Hepatic stellate cell (primary cell): ENCODE measurements at places on chromosomes 5 and 9.
A peak's percentile ranks its signal among the peaks of the same experiment; 100 is the strongest.

DNA sequence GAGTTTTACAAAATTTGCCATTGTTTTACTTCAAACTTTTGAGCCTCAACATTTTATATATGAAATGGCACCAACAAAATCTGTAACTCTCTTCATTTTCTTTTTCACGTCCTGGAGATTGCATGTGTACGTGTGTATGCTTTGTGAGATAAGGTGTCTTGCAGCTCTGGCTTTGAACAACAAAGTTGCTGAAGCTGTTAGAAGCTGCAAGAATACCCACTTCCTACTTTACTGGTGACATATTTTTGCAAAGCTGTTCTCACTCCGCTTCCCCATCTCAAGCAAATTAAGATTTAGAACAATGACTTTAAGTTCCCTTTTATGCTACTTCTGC lies 41.8 kb downstream of the FYB1 start:
- no peak for DNase-seq

GRCh38 chr5:54325272-54325609 lies 14.9 kb upstream of the ARL15 start:
- no peak for DNase-seq

- no peak for DNase-seq
These were observed 43.6 kb downstream of the OSMR start for GRCh38 chr5:38889424-38889823.

GRCh38 chr5:11918463-11919045 lies 14.3 kb upstream of the CTNND2 start:
- DNase-seq, result no peak

DNA sequence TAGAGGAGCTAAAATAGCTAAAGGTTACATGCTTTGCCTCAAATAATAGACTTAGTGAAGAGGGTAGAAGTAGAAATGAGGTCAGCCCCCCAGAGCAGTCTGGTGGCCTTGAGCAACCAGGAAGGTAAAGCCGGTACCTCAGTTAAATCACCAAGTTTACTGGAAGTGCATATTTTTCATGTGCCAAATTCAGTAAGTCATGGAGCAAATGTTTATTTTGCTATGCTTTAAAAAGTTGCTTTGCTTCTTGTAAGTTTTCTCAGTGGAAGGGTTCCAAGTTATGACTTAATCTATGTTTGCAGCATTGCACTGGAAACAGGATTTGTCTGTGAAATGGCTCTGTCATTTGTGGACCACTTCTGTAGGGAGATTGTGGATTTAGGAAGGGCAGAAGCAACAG lies 256.7 kb downstream of the ARRDC3 start:
- DNase-seq, result peak; percentile 35

- DNase-seq, result no peak
These were observed 4.7 kb upstream of the C1QTNF2 start for GRCh38 chr5:160375166-160375565.

GRCh38 chr5:77379558-77380061 lies 112.5 kb downstream of the WDR41 start:
- DNase-seq, result no peak

- DNase-seq, result peak; percentile 44
These were observed 29.6 kb upstream of the UGCG start for GRCh38 chr9:111866976-111867375.

GRCh38 chr5:160685219-160685618 lies 166.8 kb downstream of the ATP10B start:
- DNase-seq, result no peak

DNA sequence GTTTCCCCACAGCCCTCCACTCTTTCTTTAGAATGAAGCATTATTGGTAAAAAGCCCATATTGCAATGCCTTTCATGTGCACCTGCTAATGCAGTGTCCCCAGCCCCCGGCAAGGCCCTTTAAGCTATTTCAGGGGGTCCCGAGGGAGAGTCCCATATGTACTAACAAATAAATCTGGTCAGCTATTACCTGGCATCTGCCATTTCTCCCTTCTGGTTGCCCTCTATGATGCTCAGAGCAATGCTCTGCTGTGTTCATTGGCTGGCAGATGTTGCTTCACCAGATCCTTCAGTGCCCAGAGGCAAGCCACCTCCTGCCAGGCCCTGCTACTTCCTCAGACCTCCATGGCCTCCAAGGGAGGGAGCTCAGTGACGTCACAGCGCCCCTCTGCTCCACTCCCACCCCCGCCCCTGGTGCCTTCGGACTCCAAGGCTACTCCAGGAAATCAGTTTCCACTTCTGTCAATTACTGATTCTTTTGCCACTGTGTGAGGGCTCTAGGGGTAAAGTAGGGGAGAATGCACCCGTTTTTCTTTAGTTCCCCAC lies 201.1 kb upstream of the GLRA1 start:
- DNase-seq, result no peak

DNA sequence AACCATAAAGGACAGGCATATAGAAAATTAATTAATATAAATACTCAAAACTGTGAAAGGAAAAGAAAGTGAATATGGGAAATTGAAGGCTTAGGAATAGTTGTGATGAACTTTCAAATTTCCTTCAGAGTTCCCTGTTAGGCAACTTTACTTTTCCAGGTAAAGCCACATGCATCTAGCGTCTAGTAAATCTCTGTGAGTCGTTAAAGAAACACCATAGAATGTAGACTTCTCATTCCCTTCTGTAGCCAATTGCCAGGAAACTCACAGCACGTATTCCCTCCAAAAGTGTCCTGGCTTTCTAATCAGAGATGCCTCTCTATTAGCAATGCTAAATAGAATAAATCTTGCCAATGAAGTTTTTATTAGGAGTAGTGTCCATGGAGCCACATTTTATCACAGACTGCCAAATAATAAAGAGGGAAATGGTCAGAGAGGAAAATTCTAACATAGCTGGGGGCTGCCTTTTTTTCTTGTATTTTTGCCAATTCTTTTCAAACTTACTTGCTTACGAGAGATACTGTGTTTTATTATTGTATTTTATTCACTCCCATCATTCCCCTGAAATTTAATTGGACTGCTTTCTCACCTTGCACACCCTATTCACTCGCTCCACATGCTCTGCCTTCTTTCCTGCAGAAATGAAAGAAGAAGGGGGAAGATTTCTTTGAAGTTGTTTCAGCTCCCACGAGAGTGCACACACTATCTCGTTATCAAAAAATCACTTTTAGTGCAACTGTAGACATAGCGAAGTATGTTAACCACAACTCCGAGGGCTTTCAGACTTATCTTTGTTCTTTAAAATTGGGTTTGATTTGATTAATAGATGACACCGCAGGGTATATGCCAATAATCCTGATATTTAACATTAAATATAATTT lies 439.0 kb downstream of the CSNK1G3 start:
- DNase-seq, result no peak

DNA sequence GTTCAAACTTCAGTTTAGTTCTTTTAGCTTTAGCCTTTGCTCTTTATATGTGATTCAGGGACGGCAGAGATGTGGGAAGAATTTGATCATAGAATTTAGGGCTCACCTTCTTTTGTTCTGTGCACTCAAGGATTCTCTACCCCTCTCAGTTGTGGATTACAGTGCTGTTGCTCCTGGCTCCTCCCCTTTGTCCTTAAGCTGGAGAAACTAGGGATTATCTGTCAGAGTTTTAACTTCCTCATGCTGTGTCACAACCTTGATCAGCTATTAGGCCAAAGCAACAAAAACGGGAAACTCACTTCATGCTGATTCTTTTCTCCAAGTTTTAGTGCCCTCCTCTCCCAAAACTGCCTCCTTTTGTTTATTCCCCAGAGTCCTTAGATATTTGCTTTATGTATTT lies 13.0 kb upstream of the PCDHAC2 start:
- DNase-seq, result no peak

DNA sequence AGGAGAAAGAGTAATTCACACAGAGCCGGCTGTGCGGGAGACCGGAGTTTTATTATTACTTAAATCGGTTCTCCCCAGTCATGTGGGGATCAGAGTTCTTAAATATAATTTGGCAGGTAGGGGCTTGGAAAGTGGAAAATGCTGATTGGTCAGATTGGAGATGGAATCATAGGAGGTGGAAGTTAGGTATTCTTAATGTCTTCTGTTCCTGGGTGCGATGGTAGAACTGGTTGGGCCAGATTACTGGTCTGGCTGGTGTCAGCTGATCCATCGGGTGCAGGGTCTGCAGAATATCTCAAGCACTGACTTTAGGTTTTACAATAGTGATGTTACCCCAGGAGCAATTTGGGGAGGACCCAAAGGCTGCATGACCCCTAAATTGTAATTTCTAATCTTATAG lies 4.6 kb upstream of the CERCAM start:
- DNase-seq, result no peak

- no peak for DNase-seq
These were observed 205.9 kb downstream of the RFK start for GRCh38 chr9:76188286-76188685.

- no peak for DNase-seq
These were observed 82.4 kb downstream of the MARCHF3 start for GRCh38 chr5:126948011-126948355.

- peak; percentile 69 for DNase-seq
These were observed 1.3 kb downstream of the ECPAS start for GRCh38 chr9:111482694-111483438.

DNA sequence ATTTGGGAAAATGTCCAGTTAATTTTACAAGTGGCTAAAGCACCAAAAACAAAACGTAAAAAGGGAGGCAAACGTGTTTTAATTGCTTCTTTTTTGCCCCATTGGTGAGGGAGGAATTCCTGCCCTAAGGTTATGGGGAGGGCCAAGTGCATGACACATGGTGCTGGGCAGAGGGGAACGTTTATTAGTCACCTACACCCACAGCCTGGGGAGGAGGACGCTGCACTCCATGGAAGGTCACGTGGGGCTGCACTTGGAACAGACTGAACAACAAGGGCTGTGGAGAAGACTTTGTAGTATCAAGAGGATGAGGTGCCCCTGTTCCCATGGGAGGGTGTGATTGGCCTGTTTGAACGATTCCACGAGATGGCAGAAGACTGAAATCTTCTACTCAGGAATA lies 13.7 kb upstream of the ADAMTS16 start:
- DNase-seq, result no peak

GRCh38 chr9:27539479-27540441 lies 10.1 kb upstream of the MOB3B start:
- DNase-seq, result peak; percentile 24

- DNase-seq, result no peak
These were observed 35.9 kb upstream of the UNC5A start for GRCh38 chr5:176774216-176775171.

- no peak for DNase-seq
These were observed 131.4 kb upstream of the SHB start for GRCh38 chr9:38200431-38200830.

GRCh38 chr9:136944212-136944518 lies 373 bp downstream of the FBXW5 start:
- DNase-seq, result peak; percentile 91

DNA sequence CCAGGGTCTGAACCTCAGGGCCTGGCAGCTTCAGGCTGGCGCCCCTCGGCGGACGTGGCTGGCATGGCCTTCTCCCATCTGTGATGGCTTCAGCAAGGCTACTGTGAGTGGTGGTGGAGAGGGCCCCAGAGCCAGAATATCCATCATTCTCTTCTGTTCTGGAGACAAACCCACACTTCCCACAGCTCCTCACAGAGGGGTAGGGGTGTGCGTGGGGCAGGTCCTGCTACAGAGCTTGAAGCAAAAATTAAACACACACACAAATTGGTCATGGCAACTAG lies 9.6 kb downstream of the GPX3 start:
- no peak for DNase-seq

DNA sequence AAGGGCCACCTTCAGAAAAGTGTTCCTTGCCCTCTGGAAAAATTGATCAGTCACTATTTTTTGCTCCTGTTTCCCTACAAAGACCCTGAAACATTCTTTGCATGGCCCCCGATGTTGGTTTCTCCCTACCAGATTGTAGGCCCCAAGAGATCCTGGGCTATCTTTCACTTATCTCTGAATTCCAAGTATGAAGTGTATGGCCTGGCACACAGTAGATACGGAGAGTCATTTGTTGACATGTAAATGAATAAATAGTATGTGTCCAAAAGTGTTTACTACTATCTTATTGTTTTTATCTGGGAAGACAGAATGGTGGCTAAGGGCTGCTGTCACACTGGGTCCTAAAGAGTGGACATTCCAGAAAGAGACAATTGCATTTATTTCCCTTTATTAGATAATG lies 7.4 kb upstream of the ANKDD1B start:
- no peak for DNase-seq

- DNase-seq, result no peak
These were observed 17.0 kb upstream of the SFXN1 start for GRCh38 chr5:175461370-175461769.

DNA sequence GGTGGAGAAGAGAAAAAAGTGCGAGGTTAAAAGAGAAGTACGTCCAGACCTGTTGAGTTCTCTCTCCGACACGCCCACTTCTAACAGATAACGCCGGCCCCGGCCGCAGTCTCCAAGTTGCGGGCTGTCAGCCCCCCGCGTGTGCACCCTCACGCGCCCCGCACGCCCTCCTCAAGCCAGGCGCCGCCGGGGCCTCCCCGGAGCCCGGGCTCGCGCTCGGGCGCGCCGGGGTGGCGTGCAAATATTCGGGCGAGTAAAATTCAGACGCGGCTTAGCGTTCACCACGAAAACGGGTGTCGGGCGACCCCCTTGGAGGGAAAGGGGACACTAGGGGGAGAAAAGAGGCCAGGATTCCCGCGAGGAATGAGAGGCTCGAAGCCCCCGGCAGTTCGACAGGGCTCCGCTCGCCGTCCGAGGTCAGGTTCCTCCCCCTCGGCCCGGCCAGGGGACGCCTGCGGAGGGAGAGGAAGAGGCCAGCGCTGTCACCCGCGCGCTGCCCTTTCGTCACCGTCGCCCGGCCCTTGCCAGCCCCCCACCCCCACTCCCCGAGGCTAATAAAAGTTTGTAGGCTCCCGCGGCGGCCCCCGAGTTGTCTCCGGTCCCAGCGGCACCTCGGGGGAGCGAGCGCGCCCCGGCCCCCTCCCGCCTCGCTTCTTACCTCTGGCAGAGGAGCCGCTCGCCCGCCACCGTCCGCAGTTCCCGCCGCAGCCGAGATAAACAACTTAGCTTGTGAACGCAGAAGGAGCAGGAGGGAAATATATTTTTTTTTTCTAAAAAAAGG lies 743 bp downstream of the NR3C1 start:
- DNase-seq, result peak; percentile 32

- DNase-seq, result no peak
These were observed 41.5 kb downstream of the HMCN2 start for GRCh38 chr9:130306823-130307666.

- no peak for DNase-seq
These were observed 16.2 kb downstream of the RALGDS start for GRCh38 chr9:133104718-133105460.

DNA sequence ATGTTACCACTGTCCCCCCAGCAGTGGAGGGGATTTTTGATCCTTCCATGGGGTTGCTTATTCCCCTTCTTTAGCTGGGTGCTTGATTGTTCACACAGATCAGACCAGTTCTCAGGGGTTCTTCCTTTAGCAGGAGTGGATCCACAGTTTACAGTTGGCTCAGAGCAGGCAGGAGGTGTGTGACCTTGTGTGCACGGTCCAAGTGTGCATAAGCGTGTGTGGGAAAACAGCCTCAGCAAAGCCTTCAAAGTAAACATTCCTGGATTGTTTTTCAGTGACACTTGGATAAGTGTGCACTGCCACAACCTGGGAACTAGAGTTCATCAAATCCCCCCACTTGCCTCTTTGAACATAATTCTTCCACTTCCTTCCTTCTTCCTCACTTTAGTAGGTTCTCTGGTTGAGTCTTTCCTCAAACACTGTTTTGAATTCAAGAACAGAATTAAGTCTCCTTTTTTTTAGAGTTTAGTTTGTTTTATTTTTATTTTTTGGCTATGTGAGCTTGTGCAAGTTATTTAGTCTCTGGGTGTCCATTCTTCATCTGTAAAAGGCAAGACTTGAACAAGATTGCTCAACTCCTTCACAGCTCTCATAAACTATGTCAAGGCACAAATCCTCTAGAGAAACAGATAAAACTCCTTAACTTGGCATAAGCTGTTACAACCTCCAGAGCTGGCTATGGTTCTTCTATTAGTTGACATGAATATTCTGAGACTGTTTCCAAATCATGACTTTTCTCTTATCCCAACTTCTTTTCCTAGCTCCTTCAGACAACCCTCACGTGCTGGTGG lies 78.0 kb downstream of the OSMR start:
- no peak for DNase-seq
